ENCODE measurements at places on chromosomes 7 and 10. TPM values are rescaled to one million over a fixed set of nuclear protein-coding genes. Genes with fewer than 3 reads are reported as not detected.

DNA sequence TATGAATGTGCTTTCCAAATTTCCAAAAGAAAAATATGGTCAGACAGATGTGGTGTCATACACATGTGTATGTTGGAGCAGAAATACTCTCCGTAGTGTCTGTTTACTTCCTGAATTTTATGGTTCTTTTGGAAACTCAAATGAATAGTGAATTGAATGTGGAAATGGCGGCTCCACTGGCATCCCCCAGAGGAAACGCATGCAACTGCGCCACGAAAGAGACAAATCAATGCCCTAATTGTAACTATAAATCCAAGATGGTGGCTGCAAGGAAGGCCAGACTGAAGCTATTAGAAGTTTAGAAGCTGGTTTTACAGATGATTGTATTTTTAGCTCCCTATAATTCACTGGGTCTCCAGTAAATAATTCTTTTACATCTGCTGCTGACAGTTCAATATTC is 246.7 kb downstream of the FGFR2 start:
- no peak for DNase-seq

GRCh38 chr7:35351466-35351865 is 97.6 kb upstream of the TBX20 start:
- no peak for DNase-seq

- DNase-seq = no peak
Observed at GRCh38 chr7:41624818-41625217, 78.1 kb downstream of the INHBA start.

- no peak for DNase-seq
Observed at GRCh38 chr10:125783957-125784356, 8.3 kb upstream of the MMP21 start.

DNA sequence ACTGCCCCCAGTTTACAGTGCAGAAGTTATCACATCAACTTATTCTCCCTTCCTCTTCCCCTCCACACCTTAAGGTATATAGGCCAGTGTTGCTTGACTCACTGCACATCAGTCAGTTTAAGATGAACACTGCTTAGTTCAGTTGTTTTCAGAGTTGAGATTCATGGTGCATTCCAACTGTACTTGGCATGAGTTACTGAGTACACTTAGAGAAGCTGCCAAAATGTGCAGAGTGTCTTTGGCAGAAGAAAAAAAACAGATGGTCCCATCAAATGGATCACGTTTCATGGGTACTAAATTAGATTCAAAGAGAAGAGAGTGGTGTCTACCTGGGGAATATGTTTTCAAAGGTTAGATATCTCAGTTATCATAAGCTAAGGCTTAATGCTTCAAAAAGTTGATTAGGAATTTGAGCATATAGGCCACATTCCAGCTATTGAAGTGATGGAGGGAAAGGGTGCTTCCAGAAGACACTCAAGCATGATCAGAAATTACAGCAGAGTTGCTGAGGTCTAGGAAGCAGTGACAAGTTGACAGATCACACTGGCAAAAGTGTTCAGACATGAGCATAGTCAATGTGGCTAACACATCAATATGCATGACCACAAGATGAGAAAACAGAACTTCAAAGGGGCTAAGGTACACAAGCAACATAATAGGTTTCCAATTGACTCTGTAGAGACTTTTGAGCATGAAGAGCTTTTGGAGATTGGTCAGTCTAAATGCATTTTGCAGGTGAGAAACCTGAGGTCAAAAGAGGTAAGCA is 579.2 kb upstream of the CELF2 start:
- no peak for DNase-seq

C7orf57 gene
- 0.21 TPM for total RNA-seq

JCAD gene
- total RNA-seq = 0.12 TPM

DNA sequence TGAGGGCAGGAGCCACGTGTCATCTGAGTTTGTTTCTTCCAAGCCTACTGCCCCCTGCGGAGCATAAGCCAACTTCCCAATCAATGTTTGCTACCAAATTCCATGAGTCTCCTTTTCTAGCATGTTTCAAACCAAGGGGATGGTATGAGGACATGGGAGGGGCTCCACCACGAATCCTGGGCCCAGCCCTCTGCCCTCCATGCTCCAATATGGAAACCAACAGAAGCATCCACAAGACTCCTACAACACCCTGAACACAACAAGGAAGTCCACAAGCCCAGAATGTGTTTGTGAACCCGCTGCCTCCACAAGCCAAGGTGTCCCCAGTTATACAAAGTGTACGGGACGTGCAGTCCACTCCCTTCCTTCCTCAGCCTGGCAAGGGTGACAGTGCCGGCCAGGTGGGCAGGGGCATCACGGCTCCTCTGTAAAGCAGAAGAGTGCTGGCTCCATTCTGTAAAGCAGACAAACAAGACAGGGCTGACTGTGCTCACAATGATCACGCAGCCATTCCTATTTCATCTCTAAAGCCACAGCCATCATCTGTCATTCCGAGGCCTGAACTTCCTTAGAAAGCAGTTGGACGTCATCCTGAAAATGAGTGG is 466.1 kb downstream of the PTPRN2 start:
- DNase-seq = no peak

DNA sequence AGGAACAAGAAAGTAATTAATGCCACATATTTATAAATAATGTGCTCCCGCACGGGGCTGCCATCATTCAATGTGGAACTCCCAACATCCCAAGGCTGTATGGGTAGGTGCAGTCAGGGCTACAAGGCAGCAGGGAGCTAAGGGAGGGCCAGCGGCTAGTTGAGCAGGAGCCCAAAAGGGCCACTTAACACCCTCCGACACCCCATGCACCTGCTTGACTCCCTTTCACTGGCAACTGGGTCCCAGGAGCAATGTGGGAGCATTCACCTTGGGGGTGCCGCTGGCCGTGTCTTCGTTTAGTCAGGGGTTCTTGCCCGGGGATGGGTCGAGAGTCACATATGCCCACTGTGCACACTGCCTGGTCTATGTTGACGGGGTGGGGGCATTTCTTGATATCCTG is 27.9 kb downstream of the SCART1 start:
- peak; percentile 2 for DNase-seq

- no peak for DNase-seq
Observed at GRCh38 chr7:6260291-6261187, 11.9 kb downstream of the CYTH3 start.

GRCh38 chr7:111855161-111855841 is 293.0 kb upstream of the IMMP2L start:
- no peak for DNase-seq

DNA sequence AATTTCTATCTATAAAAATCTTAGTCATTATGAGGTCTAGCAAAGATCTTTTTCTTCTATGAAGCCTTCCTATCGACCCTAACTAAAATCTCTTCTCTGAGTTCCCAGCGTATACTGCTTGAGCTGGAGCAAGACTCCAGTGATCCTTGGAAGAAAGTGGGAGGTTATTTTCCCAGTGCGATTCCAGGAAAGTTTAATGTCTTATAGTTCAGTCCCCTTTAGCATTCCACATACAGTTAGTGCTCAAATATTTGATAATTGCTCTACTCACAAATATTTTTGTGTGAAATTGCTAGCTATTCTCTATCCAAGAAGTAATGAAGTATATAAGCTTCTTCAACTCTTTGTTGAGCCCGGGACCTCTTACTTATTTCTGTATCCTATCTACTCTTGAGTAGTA is 47.7 kb downstream of the ZEB1 start:
- DNase-seq = no peak

DNA sequence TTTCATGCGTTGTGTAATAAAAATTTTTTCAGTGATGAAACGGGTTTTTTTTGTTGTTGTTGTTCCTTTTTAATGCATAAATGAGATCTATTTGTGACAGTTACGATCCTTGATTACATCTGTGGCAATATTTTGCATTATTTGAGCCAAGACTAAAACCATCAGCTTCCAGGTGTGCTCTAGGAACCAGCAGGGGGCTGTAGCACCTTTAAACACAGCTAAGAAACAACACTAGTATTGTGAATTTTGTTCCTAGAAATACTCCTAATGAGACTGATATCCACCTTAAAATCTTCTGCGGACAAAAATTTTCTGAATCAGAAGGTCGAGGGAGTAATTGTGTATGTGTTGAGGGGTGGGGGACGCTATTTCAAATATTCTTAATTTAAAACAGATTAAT is 52.6 kb downstream of the FGFBP3 start:
- no peak for DNase-seq

- DNase-seq = no peak
Observed at GRCh38 chr10:59374916-59375315, 12.6 kb upstream of the FAM13C start.

CDC14C gene
- not detected for total RNA-seq

PRF1 gene
- 116 TPM for total RNA-seq

GRCh38 chr7:129739427-129739826 is 127.9 kb downstream of the NRF1 start:
- DNase-seq = no peak

TFR2 gene
- 9.8 TPM for total RNA-seq

- DNase-seq = no peak
Observed at GRCh38 chr7:104414216-104414615, 85.8 kb downstream of the LHFPL3 start.

- peak; percentile 17 for DNase-seq
Observed at GRCh38 chr10:109956454-109957091, 33.3 kb upstream of the XPNPEP1 start.

MYPN gene
- total RNA-seq = not detected

DNA sequence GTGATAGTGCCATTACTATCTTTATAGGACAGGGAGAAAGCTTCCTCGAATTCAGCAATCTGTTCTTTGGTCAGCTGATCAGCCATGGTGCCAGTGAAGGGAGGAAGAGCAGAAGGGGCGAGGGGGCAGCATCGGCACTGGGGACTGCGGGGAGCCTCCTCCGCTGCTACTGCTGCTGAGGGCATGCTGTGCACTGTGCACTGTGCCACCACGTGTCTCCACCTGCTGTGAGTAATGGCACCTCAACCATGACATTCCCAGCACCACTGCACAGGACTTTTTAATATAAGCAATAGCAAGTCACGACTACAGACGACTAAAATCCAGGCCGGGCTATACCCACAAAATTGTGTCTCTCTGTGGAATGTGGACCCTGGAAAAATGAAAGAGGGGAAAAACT is 105.0 kb upstream of the LANCL2 start:
- DNase-seq = no peak

DNA sequence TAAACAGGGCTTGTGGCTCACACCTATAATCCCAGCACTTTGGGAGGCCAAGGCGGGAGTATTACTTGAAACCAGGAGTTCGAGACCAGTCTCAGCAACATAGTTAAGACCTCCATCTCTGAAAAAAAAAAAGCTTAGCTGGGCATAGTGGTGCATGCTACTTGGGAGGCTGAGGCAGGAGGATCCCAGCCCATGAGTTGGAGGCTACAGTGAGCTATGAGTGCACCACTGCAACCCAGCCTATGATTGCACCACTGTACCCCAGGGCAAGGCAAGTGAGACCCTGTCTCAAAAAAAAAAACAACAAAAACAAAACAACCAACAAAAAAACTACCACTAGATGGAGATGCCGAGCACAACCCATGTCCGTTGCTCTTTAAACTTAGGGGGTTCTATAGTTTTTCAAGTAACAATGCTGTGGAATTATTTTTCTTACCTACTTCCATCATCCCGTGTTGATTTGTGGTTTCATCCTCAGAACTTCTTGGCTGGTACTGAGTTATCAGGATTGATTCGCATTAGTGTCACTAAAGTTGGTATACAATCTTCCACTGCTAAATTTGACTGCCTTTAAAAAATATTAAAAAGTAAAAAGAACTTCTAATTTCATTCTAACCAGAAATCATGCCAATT is 12.2 kb upstream of the REPIN1 start:
- peak; percentile 42 for DNase-seq

- DNase-seq = no peak
Observed at GRCh38 chr7:129450295-129450694, 16.1 kb downstream of the STRIP2 start.

PRLHR gene
- total RNA-seq = not detected

- no peak for DNase-seq
Observed at GRCh38 chr7:81705206-81705605, 64.6 kb downstream of the HGF start.

MBL2 gene
- total RNA-seq = not detected

DNA sequence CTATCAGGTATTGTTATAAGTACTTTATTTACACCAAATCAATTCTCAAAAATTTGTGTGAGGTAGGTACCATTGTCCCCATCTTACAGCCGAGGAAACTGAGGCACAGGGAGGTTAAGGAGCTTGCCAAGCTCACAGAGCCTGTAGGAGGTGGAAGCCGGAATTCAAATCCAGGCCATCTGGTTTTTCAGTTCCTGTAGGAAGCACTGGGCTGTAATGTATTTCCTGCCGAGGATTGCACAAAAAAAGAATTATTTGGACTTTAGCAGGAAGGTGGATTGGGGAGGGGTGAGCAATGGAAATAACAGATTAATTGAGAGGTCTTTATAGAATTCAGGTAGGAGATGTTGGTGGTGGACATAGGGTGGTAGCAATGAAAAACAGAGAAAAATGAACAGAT is 315.3 kb upstream of the AUTS2 start:
- DNase-seq = no peak

GRCh38 chr7:95508780-95509179 is 23.0 kb downstream of the ASB4 start:
- no peak for DNase-seq

DNA sequence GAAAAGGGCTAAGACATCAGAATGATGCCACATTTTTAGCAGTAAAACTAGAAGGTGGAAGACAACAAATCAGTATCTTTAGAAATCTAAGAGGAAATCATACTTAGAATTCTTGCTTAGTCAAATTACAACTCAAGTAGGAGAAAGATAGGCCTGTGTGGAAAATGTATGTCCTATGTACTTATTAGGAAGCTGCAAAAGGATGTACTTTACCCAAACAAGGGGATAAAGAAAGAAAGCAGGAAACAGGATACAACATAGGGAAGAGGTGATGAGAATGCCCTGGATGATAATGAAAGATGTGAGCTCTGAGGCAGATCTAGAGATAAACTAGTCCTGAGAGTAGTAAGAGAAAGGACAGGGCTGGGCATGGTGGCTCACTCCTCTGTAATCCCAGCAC is 54.9 kb downstream of the RNLS start:
- no peak for DNase-seq

- peak; percentile 3 for DNase-seq
Observed at GRCh38 chr10:80264081-80265056, 25.1 kb downstream of the MAT1A start.

- DNase-seq = peak; percentile 56
Observed at GRCh38 chr10:127906548-127907377, at the start of gene PTPRE. TSS of gene PTPRE (plus strand) at chr10:127907103. CDS start at chr10:128040882, 133,779 bp downstream.

DNA sequence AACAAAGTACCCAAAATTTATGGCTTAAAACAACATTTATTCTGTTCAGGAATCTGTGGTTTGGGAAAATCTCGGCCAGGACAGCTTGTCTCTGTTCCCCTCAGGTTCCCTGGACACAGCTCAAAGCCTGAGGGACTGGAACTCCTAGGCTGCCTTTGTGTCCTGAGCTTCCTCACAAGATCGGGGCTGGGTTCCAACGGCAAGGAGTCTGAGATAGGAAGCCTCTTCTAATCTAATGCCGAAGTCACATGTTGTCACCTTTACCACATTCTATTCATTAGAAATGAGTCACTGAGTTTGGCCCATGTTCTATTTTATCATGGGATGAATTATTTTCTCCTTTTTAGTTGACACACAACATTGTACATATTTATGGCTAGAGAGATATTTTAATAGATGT is 80.5 kb downstream of the ANKRD26 start:
- DNase-seq = no peak

SEM1 gene
- 45.3 TPM for total RNA-seq

- no peak for DNase-seq
Observed at GRCh38 chr10:132109341-132110110, 43.8 kb downstream of the JAKMIP3 start.

ACSM6 gene
- not detected for total RNA-seq

Data from activated CD4-positive, alpha-beta T cell treated with anti-CD3 and anti-CD28 coated beads, Interleukin-2, amount 10 ng/mL, durations not matched to agents 7 days and 5 days (primary cell).